Activated naive CD4-positive, alpha-beta T cell (primary cell): ENCODE measurements at places on chromosomes 6 and 20.

DNA sequence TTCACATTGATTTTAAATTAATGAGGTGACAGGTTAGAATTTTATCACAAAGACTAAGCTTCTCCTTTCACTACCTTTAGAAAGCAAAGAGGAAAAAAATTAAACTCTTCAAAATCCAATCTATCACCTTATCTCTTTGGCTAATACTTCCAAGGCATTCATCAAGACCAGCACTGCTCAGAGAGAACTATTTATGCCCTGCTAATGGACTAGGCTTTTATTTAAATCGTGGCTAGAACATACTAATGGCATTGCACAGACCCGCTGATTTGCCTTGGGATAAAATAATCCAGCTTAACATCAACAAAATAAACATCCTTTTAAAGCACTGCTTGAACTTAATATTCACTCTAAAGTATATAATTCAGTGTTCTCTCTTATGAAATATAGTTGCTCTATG, 880.4 kb downstream of the HACE1 start:
- no peak for DNase-seq

GRCh38 chr20:38238829-38239228, 21.7 kb downstream of the KIAA1755 start:
- DNase-seq, result no peak

GRCh38 chr6:69663215-69663614, 133.6 kb downstream of the LMBRD1 start:
- DNase-seq, result no peak

GRCh38 chr6:125481056-125481455, 179.3 kb upstream of the HDDC2 start:
- DNase-seq, result no peak

- no peak for DNase-seq
Measured at GRCh38 chr20:22533823-22534751, 50.3 kb downstream of the FOXA2 start.

- no peak for DNase-seq
Measured at GRCh38 chr6:25263657-25264056, 15.5 kb upstream of the CARMIL1 start.

- no peak for DNase-seq
Measured at GRCh38 chr6:21264288-21265033, 329.1 kb upstream of the SOX4 start.

GRCh38 chr20:38471987-38472512, 593 bp upstream of the RALGAPB start:
- no peak for DNase-seq

DNA sequence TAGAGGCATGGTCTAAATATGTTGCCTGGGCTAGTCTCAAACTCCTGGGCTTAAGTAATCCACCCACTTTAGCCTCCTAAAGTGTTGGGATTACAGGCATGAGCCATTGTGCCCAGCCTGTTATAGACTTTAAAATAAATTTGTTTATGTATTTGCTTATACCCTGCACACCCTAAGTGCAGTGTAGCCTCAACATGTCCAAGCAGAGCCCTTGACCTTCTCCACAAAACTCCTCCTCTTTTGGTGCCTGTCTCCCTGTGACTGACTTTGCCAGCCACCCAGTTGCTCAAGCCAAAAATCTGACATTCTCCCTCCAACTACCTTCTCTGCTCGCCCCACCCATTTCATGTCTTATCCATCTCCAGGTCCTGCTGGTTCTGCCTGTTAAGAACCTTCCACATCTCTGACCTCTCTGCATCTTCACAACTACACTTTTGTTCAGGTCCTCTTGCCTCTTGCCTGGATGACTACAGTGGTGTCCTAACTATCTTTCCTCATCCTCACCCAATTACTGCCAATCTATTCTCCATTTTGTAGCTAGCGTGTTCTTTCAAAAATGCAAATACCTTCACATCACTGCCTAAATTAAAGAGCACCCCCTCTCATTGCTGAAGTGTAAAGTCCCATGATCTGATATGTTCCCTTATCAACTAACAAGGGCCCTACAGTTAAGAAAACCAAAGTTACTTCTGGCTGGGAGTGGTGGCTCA, 11.2 kb upstream of the KIFC1 start:
- no peak for DNase-seq

- DNase-seq, result no peak
Measured at GRCh38 chr20:33781133-33781532, 30.0 kb upstream of the CHMP4B start.

DNA sequence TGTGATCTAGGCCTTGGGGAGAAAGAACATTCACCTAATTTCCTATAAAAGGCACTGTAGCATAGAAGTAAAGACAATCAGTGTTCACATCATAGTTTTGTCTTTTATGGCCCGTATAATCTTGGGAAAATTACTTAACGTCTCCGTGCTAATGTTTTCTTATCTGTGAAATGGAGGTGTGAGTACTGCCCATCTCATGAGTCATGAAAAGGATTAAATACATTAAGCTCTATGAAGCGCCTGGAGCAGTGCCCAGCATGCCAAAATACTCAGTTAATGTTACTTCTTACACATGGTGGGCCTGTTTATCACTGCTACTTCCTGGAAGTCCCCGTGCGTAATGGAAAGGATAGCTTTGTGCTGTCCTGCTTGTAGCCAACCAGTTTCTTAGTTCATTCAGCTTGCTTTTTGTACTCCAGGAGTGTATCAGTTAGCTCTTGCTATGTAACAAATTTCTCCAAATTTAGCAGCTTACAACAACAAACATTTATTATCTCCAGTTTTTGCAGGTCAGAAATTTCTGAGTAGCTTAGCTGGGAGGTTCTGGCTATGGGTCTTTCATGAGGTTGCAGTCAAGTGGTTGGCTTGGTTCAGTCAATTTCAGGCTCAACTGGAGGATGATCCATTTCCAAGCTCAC, 103.6 kb upstream of the BMP2 start:
- no peak for DNase-seq

DNA sequence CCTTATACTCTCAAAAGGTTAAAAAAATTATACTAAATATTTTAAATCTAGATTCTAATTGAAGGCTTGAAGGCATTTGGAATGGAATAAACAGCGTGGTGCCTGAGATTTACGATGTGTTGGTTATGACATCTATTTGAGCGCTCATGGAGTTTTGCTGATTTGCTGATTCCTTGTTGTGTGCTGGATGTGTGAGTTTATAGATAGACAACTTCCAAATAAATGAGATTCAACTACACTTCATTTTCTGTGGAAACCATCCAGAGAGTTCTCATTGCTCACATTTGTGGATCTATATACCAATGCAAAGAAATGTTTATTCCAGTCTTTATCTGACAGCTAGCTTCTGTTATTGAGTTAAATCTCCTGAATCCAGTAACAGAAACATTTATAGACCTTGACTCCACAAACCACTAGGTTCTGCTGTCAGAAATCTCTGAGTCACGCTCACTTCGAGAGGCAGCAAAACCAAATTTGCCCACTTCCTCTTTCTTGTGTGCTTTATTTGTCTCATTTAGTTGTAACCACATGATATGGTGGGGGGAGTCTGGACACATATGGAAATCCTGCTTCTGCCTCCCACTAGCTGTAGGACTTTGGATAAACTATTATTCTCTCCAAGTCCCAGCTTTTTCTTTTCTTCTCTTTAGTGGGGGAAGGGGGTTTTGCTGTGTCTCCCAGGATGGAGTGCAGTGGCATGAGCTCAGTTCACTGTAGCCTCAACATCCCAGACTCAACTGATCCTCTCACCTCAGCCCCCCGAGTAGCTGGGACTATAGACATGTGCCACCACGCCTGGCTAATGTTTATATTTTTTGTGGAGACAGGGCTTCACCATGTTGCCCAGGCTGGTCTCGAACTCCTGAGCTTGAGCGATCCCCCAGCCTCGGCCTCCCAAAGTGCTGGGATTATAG, 54.5 kb downstream of the IPCEF1 start:
- DNase-seq, result no peak

GRCh38 chr6:40376113-40376650, 211.0 kb downstream of the LRFN2 start:
- no peak for DNase-seq

DNA sequence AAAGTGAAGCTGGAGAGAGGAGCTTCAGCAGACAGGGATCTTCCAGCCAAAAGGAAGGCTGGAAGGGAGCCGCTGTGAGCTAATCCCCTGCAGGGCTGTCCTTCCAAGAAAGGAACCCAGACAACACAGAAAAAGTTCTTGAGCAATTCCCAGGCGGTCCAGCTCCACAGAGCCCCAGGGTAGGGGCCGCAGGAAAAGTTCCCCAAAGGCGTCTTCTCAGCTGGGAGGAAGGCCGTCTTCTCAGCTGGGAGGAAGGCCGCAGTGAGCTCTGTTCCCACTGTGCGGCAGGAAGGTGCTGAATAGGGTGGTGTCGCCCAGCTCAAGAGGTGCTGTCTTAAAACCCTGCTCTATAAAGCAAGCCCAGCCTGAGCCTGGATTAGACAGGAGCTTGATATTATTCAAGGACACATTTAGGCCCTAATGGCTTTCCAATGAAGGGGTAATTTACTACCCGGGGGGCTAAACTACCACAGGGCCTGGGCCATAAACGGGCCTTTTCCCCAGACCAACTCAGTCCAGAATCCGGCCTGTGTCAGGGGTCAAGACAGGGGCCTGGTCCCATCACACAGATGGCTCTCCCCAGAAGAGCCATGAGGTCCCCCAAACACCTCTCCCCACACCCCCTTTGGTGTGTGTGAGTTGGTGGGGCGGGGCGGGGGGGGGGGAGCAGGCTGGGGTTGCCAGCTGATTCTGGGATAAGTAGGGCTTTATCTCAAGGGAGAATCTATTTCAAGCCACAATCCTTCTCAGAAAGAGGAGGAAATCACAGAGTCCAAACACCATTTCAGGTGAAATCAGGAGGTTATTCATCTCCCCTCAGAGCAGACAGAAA, 103.6 kb downstream of the NOL4L start:
- no peak for DNase-seq

GRCh38 chr6:111086685-111087084, 618 bp upstream of the SLC16A10 start:
- no peak for DNase-seq

GRCh38 chr6:39465539-39465938, 143.0 kb upstream of the KCNK16 start:
- no peak for DNase-seq

DNA sequence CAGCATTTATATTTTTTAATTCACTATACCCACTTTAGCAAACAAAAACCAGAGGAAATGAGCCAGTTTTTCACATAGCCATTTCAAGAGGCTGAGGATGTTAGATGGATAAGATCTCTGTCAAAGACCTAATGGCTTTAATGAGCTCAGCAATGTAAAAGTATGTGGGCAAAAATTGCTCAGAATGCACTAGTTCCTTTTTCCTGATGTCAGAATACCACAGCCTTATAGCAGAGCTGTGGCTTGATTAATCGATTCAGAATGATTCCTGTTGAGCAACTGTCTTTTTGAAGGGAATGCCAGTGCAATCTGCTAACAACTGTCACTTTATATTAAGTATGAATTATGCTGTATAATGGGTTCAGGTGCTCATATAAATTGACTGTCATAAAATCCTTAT, 100.6 kb upstream of the HIVEP1 start:
- DNase-seq, result no peak

DNA sequence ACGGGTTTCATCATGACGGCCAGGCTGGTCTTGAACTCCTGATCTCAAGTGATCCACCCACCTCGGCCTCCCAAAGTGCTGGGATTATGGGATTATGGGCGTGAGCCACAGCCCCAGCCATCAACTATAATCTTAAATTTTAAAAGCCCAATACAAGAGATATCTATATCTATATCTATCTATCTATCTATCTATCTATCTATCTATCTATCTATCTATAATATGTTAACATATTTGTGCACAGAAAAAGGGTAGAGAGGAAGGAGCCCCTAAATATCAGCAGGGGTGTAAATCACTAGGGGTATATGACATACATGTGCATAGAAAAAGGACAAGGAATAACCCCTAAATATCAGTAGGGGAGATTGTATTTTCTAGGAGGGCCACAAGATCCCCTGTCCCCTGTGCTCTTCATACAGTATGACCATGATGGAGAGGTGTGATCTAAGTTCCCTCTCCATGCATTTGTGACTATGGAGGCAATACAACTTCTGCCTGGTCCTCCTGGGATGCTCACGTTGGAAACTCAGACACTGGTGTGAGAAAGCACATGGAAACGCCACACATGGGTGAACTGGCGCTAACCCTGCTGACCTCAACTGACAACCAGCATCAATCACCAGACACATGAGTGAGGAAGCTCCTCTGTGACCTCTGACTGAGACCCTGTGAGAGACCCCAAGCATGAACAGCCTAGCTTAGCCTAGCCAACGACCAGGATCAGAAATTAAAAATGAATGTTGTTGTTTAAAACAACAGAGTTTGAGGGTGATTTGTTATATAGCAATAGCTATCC, 1.2 kb upstream of the SPATS1 start:
- no peak for DNase-seq

DNA sequence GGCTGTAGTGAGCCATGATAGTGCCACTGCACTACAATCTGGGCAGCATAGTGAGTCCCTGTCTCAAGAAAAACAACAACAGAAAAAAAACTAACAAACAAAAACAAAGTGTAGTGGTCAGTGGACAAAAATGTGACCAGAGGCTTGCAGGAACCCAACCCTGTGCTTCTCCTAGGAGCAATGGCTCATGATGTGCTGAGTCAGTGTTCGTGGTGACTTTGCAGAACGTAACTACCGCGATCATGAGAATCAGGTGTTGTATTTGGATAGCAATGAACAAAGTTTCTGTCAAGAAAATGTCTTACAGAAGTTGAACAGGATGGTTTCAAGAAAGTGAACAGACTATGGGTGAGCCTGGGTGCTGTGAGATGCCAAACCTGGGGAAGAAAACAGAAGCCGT, 18.5 kb upstream of the FOXC1 start:
- DNase-seq, result no peak

GRCh38 chr6:15077006-15077405, 168.9 kb upstream of the JARID2 start:
- DNase-seq, result no peak

DNA sequence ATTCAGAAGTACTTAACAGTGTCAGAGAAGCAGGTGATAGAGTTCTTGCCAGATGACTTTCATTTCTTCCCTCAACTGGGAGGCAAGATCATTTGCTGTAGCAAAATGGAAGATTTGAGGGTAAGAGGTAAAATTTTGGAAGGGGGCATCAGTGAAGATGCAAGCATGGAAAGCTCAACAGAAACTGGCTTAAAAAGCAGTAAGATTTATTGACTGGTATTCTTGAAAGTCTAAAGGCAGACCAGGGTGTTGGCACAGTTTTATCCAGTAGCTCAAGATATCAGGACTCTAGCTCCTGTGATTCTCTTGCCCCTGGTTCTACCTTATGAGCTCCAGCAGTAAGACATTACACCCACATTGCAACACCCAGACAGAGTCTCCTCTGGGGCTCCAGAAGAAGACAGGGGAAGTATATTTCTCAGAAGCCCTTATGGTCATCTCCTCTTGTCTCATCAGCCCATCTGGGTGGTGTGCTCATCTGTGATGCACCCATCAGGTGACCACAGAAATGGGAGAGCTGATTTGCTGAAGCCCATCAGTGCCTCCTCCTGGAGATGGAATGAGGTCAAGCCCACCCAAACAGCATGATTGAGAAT, 16.0 kb upstream of the MOCS1 start:
- no peak for DNase-seq

DNA sequence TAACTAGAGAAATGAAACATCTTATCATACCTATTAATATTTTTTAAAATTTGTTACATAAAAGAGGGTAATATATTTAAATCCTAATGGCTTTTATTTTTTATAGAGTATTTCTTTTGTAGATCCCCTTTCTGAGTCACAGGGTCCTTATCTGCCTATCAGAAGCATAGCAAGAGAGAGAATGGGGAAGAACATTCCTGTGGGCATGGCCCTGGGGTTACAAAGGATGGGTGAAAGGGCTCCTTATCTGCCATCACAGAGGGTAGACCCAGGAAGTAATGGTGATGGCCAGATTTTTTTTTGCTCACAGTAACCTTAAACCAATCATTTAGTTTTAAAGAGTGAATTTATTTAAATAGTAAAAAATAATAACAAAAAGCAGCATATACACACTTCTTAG, 582.1 kb upstream of the HTR1E start:
- DNase-seq, result no peak
